ENCODE measurements at places on chromosomes 3 and 15.

GRCh38 chr3:23991306-23991682, 46.2 kb downstream of the NR1D2 start:
- no peak for DNase-seq

DNA sequence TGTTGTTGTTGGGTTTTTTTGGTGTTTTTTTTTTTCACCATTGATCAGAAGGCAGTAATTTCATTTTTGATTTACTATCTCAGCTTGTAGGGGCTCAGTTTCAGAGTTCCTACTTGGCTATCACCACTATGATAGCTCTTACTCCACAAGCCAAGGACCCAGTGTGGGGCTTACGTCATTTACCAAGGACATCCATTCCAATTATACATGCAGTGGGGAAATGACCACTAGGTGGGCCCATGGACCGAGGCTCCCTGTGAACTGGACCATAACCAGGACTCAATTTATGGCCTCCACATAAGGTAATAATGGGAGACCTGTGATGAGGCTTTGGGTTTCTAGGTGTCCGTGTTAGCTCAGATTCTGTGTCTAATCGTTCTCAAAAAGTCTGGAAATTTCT, 67.5 kb upstream of the CACNA1D start:
- no peak for DNase-seq

- DNase-seq, result no peak
These were observed 76.3 kb upstream of the CCDC39 start for GRCh38 chr3:180755556-180755955.

DNA sequence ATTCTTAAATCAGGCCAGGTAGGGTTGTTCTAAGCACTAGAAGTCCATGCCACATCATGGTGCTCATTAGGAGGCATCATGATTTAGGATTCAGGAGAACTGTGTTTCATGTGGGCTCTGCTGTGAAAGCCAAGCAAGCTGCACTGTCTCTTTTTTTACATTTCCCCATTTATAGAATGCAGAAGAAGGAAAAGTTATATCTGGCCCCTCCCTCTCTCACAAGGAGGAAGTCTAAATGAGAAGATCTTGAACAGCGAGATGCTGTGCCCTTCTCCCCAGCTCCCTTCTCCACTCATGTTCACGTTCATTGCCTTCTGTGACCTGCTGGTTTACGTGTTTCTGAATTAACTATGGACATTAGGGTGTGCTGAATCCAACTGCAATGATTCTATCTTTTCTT, 178.5 kb upstream of the RASGRP1 start:
- no peak for DNase-seq

- no peak for DNase-seq
These were observed at the start of gene PODXL2 for GRCh38 chr3:127628788-127629466. TSS of gene PODXL2 (plus strand) at chr3:127629185. CDS start at chr3:127629220, 35 bp downstream.

- DNase-seq, result no peak
These were observed 39.3 kb upstream of the SEMA6D start for GRCh38 chr15:47678040-47678439.

GRCh38 chr3:29887451-29887850, 606.6 kb downstream of the RBMS3 start:
- DNase-seq, result no peak

- DNase-seq, result no peak
These were observed 3.7 kb downstream of the IFRD2 start for GRCh38 chr3:50288387-50289007.

DNA sequence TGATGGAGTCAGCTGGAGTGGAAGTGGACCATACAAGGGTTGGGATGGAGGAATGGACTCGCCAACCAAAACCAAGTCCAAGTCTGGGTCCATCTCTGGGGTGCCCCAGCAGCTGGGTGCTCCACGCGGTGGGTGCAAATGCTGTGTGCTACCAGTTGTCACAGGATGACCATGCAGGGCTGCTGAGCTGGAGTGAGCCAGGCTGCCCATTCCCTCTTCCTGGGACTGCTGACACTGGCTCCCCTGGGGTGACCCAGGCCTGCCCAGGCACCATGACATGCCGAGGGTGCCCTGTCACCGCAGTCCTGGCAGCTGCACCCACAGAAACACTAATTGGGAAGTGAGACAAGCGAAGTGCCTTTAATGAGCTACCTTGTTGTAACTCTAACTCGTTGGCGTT, 140.2 kb downstream of the TPRA1 start:
- no peak for DNase-seq

GRCh38 chr15:39846108-39846507, 63.5 kb upstream of the FSIP1 start:
- no peak for DNase-seq

- DNase-seq, result no peak
These were observed 3.4 kb downstream of the CLDND1 start for GRCh38 chr3:98519351-98519750.

- DNase-seq, result no peak
These were observed 265.3 kb upstream of the TGFBR2 start for GRCh38 chr3:30341079-30341478.

DNA sequence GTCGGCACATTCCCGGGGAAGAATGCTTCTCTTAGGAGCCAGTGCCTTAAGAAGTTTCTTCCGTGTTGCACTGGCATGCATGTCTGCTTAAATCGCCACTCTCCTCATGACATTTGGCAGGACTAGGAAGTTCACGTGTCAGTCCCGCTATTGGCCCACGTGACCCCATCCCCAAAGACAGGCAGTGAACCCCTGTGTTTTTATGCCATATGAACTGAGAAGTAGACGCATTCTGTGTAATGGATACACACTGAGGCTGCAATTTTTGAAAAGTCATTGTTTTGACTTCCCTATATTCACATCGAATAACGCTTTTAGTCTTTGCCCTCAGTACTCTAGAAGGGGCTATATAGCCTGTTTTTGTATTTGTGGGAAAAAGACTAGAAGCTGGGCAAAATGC, 125.6 kb upstream of the TBL1XR1 start:
- DNase-seq, result no peak

GRCh38 chr3:13353936-13354542, 66.1 kb downstream of the NUP210 start:
- DNase-seq, result no peak

DNA sequence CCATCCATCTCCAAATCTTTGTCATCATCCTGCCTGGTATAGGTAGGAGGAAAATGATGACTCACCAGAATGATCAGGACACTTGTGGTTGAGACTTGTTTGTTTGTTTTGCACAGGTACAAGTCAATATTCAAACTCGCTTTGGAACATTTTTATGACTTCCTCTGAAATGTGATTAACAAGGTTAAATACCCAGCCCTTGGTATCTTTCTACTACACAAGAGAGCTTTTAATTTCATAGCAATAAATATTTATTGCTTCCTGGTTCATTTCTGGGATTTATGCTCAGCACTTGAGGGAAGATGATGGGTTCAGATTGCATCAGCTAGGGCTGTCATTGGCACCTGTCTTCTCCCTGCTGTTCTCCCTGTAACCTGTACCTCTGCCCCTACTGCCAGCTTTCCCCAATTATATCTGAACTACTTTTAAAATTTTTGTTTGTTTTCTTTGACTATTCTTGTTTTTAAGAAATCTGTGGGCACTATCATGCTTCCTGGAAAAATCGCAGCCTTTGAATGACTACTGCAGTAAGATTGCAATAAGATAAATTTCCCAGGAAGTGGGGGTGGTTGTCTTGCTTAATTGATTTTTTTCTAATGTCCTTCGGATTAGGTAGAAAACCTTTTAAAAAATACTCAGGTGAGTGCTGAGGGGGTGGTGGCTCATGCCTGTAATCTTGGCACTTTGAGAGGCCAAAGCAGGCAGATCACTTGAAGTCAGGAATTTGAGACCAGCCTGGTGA, 24.3 kb upstream of the GCNT3 start:
- no peak for DNase-seq

DNA sequence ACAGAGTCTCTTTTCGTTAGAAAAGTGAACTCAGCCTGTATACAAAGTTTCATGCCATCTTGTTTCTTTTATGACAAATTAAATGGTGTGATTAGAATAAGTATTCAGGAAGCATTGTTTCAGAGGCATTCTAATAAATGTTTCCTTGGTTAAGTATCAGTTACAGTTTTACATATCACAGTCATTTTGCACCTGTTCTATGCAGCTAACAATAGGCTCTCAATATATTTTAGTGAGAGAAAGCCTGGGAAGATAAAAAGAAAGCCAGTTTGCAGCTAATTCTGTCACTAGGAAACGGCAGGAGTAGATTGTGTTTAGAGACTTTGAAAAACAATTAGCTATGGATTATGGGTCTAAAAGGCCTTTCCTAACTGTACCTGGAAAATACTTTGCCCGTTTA, 252.8 kb downstream of the ZIC1 start:
- no peak for DNase-seq

GRCh38 chr3:14037211-14037610, 87.5 kb downstream of the CHCHD4 start:
- DNase-seq, result no peak

DNA sequence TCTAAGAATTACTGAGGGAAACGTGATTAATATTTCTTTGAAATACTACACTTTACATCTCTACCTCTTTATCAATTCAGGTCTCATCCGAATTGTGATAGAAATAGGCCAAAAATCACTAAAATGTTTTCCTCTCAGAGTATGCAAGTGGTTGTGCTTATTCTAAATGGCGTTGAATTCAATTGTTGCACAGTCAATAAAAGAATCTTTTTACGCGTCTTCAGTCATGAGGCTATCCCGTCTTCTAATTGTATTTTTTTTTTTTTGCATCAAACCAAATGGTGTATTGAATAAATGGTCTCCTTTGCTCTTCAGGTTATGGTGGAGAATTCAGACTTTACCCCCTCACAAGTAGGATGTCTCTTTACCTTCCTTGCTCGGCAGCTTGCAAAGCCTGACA, 112.6 kb downstream of the VPS8 start:
- DNase-seq, result no peak

DNA sequence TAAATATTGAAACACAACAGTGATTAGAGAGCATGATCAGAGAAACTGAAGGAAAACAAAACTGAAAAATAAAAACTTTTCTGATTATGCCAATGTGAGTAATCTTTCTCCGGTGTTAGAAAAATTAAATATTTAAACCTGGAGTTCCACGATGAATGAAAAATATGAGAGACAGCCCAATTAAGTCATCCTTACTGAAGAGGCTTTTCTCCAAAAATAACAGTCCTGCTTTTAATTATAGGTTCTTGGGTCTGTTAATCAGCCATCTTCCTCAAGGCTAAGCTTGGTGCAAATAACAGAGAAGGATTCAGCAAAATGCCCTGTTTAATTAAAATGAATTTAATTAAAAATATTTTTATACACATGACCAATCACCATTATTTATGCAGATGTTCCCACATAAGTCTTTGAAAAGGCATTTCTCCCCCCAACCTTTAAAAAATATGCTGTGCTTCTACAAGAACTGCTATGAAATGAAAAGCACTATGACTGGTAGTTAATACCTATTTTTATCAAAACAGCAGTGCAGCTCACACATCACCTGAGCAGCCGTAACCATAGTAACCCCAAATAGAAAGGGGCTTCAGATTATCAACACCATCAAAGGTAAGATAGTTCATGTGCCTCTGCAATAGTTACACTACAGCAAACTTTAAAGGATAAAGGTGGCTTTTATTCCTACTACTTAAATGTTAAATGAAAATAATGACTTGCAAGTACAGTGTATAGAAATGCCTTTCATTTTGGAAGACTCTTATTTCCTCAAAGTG, 175.7 kb downstream of the SLC9A9 start:
- DNase-seq, result no peak

DNA sequence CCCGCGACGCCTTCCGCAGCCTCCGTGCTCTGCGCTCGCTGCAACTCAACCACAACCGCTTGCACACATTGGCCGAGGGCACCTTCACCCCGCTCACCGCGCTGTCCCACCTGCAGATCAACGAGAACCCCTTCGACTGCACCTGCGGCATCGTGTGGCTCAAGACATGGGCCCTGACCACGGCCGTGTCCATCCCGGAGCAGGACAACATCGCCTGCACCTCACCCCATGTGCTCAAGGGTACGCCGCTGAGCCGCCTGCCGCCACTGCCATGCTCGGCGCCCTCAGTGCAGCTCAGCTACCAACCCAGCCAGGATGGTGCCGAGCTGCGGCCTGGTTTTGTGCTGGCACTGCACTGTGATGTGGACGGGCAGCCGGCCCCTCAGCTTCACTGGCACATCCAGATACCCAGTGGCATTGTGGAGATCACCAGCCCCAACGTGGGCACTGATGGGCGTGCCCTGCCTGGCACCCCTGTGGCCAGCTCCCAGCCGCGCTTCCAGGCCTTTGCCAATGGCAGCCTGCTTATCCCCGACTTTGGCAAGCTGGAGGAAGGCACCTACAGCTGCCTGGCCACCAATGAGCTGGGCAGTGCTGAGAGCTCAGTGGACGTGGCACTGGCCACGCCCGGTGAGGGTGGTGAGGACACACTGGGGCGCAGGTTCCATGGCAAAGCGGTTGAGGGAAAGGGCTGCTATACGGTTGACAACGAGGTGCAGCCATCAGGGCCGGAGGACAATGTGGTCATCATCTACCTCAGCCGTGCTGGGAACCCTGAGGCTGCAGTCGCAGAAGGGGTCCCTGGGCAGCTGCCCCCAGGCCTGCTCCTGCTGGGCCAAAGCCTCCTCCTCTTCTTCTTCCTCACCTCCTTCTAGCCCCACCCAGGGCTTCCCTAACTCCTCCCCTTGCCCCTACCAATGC, 2.0 kb downstream of the ISLR start:
- DNase-seq, result no peak

- no peak for DNase-seq
These were observed 25.3 kb downstream of the CHAC1 start for GRCh38 chr15:40978562-40978961.

- no peak for DNase-seq
These were observed 53.0 kb upstream of the GOLGA8A start for GRCh38 chr15:34490417-34491193.

DNA sequence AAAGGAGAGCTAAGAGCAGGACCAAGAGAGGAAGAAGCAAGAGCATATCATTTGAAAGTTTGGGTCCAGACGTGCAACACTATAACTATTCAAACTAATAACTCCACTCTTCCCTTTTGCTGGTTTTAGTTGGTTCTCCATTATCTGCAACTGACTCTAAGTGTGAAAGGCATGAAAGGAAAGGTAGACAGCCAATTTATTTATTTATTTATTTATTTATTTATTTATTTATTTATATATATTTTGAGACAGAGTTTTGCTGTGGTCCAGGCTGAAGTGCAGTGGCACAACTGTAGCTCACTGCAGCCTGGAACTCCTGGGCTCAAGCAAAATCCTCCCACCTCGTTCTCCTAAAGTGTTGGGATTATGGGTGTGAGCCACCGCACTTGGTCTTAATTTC, 22.1 kb upstream of the PIK3CB start:
- no peak for DNase-seq

GRCh38 chr3:49636883-49637609, 37.1 kb upstream of the APEH start:
- DNase-seq, result no peak

Data from smooth muscle cell of the brain vasculature (primary cell).